ENCODE measurements at places on chromosomes 12 and 14.

GRCh38 chr12:8780389-8780788 is 42.0 kb upstream of the A2ML1 start:
- no peaks in the 10 kb centered on the region for H3K36me3 ChIP-seq
- DNase-seq = peak; percentile 23
- no peak overlapping the region for H3K27ac ChIP-seq
- H3K4me1 ChIP-seq = no peaks in the 10 kb centered on the region
- no peaks in the 10 kb centered on the region for H3K27me3 ChIP-seq

DNA sequence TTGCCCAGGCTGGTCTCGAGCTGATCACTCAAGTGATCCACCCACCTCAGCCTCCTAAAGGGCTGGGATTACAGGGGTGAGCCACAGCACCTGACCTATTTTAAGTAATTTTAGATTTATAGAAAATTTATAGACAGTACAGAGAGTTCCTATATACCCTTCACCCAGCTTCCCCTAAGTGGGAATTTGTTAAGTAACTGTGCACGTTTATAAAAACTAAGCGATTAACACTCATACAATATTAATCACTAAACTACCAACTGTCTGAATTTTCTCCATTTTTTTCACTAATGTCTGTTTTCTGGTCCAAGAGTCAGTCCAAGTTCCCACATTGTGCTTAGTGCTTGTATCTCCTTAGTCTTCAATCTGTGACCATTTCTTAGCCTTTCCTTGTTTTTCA is 5.5 kb downstream of the IL31 start:
- no peak overlapping the region for H3K27ac ChIP-seq
- no peak overlapping the region for H3K4me3 ChIP-seq
- H3K27me3 ChIP-seq = no peaks in the 10 kb centered on the region

GRCh38 chr12:81440001-81440400 is 319.1 kb downstream of the PPFIA2 start:
- no peaks in the 10 kb centered on the region for H3K4me1 ChIP-seq
- H3K4me3 ChIP-seq = no peak overlapping the region
- no peaks in the 10 kb centered on the region for H3K27me3 ChIP-seq
- no peaks in the 10 kb centered on the region for H3K36me3 ChIP-seq
- DNase-seq = no peak
- H3K27ac ChIP-seq = no peak overlapping the region

DNA sequence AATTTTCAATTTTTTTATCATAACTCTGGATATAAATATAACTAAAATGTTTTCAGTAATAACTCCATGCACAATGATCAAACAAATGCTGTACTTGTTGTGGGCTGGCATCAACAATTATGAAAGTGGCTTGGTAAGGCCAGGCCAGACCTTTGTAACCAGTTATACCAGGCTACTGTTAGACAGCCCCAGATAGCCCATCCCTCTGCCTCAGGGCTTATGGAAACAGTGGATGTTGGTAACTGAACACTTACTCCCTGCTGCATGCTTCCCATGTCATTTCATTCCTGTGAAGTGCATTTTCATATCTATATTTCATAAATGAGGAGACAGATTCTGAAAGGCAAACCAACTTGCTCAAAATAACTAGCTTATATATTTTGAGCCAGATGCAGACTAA is 195.0 kb downstream of the SYT1 start:
- H3K36me3 ChIP-seq = no peaks in the 10 kb centered on the region
- DNase-seq = no peak
- H3K27me3 ChIP-seq = no peaks in the 10 kb centered on the region
- no peak overlapping the region for H3K27ac ChIP-seq
